ENCODE measurements at places on chromosomes 11 and 22. TPM values are rescaled to one million over a fixed set of nuclear protein-coding genes. Genes with fewer than 3 reads are reported as not detected.

The SPDYC gene
- not detected for total RNA-seq

The CCDC179 gene
- total RNA-seq, result not detected

The STK33 gene
- 21.7 TPM for total RNA-seq

The GRM5 gene
- not detected for total RNA-seq

The CARD18 gene
- not detected for total RNA-seq

The SERHL2 gene
- 10.9 TPM for total RNA-seq

The CSRP3 gene
- total RNA-seq, result not detected

The PDGFD gene
- total RNA-seq, result 134 TPM

The NLRP10 gene
- total RNA-seq, result not detected

The GRIK4 gene
- 1.4 TPM for total RNA-seq

The DEPDC7 gene
- 3.2 TPM for total RNA-seq

The SAAL1 gene
- total RNA-seq, result 5.7 TPM

The PRR5L gene
- 56.3 TPM for total RNA-seq

The DLG2 gene
- 9.9 TPM for total RNA-seq

The C22orf31 gene
- total RNA-seq, result 0.35 TPM

The E2F8 gene
- total RNA-seq, result not detected

The MRGPRF gene
- 104 TPM for total RNA-seq

The OR10D3 gene
- total RNA-seq, result not detected

The PRAME gene
- 5.9 TPM for total RNA-seq

The PRDM11 gene
- total RNA-seq, result 45.4 TPM

The CD3D gene
- total RNA-seq, result 1.5 TPM

The ALG9 gene
- total RNA-seq, result 30.2 TPM

The TTC28 gene
- total RNA-seq, result 82.7 TPM

The TMEM45B gene
- total RNA-seq, result 0.57 TPM

The MRGPRE gene
- not detected for total RNA-seq

The RFPL3 gene
- total RNA-seq, result not detected

The CADM1 gene
- 13.0 TPM for total RNA-seq

The MED19 gene
- total RNA-seq, result 13.0 TPM

The PAMR1 gene
- total RNA-seq, result 3.3 TPM

The WT1 gene
- 66.4 TPM for total RNA-seq

The CYB5R2 gene
- total RNA-seq, result 17.6 TPM

The CXCR5 gene
- not detected for total RNA-seq

The CD248 gene
- total RNA-seq, result 14.9 TPM

The DUSP8 gene
- 14.9 TPM for total RNA-seq

The FDX1 gene
- 16.6 TPM for total RNA-seq
